ENCODE measurements at places on chromosomes 12 and 14.

DNA sequence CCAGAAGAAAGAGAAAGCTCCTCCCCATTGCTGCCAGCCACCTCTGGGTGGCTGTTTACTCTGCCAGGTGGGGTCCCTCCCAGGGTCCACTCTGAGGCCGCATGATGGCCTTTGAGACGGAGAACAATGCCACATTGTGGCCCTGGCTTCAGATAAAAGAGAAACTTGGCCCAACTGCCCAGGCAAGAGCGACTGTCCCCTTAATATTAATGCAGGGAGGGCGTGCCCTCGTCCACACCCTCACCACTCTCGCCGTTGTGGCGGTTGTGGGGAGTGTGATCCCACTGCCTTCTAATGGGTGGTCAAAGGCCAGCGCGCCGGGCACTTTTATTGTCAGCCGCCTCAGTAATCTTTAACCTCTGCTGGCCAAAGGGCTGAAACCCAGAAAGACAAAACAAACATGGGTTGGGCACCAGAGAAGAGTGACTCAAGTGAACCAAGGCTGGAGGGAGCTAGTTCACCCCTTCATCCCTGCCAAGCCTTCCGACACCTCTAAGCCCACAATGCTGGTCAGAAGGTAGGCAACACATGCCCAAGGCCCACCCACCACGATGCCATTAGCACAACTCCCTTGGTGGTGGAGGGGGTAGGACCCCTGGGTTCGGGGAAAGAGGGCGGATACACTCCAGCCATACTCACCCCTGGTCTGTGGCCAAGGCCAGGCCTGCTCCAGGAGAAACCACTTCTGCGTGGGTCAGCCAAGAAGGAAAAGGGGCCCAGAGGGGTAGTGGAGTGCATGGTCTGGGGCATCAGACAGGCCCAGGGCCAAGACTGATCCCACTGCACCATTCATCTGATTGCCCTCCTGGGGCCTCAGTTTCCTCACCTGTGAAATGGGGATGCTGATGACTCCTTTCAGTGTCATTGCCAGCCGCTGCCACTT, 44.5 kb upstream of the BCL11B start:
- DNase-seq, result no peak

DNA sequence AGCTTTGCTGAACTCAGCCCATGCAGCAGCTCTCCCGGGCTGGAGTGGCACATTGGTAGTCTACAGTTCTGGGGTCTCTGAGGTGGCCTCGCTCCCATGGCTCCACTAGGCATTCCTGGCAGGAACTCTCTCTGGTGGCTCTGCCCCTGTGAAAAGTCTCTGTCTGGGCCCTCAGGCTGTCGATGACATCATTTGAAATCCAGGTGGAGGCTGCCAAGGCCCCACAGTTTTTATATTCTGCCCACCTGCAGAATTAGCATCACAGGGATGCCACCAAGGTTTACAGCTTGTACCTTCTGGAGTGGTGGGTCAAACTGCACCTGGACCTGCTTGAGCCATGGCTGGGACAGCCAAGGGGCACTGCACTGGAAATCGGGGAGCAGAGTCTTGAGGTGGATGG, 31.6 kb downstream of the KRT80 start:
- no peak for DNase-seq

DNA sequence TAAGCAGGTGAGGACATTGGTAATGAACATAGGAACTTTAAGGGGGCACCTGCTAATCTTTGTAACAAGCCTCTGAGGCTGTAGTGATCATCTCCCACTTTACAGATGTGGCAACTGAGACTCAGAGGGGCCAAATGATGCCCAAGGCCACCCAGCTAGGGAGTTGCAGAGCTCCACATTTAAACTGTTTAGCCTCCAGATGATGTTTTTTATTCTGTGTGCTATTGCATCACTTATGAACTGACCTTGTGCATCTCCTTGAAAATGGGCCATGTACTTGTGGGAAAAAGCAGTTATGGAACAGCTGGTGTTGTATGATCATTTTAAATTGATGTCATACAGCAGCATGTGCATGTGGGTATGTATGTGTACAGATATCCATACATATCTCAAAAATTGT, 41.4 kb downstream of the TPCN1 start:
- DNase-seq, result no peak

GRCh38 chr14:80237143-80237542, 25.8 kb upstream of the DIO2 start:
- no peak for DNase-seq

DNA sequence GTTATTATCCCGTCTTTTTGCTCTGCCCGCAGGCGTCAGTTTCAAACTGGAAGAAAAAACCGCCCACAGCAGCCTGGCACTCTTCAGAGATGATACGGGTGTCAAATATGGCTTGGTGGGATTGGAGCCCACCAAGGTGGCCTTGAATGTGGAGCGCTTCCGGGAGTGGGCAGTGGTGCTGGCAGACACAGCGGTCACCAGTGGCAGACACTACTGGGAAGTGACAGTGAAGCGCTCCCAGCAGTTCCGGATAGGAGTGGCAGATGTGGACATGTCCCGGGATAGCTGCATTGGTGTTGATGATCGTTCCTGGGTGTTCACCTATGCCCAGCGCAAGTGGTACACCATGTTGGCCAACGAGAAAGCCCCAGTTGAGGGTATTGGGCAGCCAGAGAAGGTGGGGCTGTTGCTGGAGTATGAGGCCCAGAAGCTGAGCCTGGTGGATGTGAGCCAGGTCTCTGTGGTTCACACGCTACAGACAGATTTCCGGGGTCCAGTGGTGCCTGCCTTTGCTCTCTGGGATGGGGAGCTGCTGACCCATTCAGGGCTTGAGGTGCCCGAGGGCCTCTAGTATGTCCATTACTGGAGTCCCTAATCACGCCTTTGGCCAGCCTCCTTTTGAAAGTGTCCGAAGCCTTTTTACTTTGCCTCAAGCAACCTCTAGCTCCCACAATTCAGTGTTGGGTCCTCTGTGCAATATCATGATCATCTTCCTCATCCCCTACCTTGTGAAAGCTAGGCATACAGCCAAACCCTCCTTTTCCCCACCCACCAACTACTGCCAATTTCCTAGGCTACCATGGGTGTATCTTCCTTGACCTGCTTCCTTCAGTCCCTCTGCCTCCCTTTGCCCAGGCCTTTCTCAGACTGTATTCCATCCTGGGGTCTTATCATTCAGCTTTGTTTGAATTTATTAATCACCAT, 891 bp downstream of the SPRYD4 start:
- DNase-seq, result no peak

All from WERI-Rb-1 (cell line).